Neural crest cell (in vitro differentiated cells): ENCODE measurements at places on chromosomes 1 and 21. TPM values are rescaled to one million over a fixed set of nuclear protein-coding genes. Genes with fewer than 3 reads are reported as not detected.

The BARHL2 gene
- total RNA-seq = not detected in 2 replicates

The ADAMTS5 gene
- total RNA-seq = 0.34 and 0.40 TPM in 2 replicates

The PRDM16 gene
- total RNA-seq = 11.7 and 13.2 TPM in 2 replicates

DNA sequence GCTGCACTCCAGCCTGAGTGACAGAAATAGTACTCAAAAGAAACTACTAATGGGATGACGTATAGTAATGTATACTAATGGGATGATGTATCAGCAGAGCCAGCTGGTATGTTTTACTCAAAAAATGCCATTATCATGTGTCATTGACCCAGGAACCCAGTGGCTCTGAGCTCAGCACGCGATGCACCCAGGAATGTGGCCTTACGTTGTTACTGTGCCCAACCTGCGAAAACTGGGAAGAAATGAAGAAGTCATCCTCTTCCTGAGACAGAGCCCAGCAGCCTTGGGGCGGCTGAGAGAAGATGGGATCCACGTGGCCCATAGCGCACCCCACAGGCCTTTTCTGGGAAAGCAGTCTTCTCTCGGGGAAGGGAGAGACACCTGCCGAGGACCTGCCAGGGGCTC is 8.8 kb downstream of the UBE2J2 start:
- peaks cover 15% of the 10 kb centered on the region for H3K36me3 ChIP-seq
- no peak overlapping the region for H3K4me3 ChIP-seq
- no peaks in the 10 kb centered on the region for H3K4me1 ChIP-seq
- no peak for DNase-seq

The MACO1 gene
- total RNA-seq = 25.4 and 27.4 TPM in 2 replicates

The MTMR11 gene
- total RNA-seq = 4.5 and 6.3 TPM in 2 replicates

The LEFTY2 gene
- not detected in 2 replicates for total RNA-seq

The SPATC1L gene
- total RNA-seq = 27.5 and 28.1 TPM in 2 replicates
